ENCODE measurements at places on chromosomes 12 and 14.

DNA sequence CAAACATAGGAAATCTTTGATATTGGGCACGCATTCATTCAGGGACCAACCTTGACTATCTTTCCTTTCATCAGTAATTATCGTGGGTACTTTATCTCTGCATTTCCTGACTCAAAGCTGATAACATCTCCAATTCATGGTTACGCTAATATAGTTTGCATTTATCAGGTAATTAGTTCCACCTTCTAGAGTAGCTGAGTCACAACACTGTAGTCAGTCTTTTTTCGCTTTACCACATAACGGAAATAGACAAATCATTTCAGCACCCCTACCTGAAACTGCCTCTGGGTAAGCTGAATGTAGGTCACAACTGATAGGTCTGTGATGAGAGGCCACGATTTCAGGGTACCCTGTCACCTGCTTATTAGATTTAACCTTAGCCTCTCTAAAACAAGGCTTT lies 36.7 kb upstream of the IL22 start:
- no peak for DNase-seq

- no peak for DNase-seq
Measured at GRCh38 chr14:69055125-69055524, 76.0 kb upstream of the ACTN1 start.

- no peak for DNase-seq
Measured at GRCh38 chr14:96567289-96567899, 65.2 kb downstream of the PAPOLA start.

GRCh38 chr12:77601069-77601468 lies 229.6 kb upstream of the NAV3 start:
- no peak for DNase-seq

- DNase-seq = peak; percentile 24
Measured at GRCh38 chr14:65927931-65928356, 515.4 kb downstream of the FUT8 start.

DNA sequence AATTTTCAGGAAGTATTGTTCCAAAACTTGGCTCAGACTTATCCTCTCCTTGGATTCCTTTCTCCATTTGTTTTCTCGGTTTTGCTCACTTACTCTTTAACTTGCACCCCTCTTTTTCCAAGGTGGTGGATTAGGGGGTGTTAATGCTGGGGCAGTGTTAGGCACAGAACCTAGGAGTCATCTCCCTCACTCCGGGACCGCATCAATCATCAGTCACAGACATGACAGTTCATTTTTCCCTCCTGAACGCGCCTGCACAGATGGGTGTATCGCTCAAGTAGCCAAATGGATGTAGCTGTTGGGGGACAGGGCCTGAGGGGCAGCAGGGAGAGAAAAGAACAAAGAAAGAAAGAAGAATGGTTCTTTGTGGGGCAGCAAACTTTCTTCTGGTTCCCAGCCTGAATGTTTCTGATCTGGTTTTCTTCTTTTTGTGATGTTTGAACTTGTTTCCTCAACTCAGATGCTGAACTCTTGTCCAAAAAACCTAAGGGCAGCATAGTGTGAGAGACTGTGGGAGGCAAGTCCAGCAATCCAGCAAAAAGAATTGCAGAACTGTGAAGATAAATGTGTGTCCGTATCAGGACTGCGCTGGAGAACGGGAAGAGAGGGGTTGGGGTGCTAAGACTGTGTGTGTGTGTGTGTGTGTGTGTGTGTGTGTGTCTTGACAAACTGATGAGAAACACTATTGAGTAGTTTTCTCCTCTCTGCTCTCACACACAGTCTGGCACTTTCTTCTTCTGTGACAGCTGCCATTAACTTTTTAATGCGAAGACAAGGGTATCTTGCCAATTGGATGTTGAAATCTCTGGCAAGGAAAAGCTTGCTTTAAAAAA lies 131.1 kb downstream of the FBXL14 start:
- no peak for DNase-seq

DNA sequence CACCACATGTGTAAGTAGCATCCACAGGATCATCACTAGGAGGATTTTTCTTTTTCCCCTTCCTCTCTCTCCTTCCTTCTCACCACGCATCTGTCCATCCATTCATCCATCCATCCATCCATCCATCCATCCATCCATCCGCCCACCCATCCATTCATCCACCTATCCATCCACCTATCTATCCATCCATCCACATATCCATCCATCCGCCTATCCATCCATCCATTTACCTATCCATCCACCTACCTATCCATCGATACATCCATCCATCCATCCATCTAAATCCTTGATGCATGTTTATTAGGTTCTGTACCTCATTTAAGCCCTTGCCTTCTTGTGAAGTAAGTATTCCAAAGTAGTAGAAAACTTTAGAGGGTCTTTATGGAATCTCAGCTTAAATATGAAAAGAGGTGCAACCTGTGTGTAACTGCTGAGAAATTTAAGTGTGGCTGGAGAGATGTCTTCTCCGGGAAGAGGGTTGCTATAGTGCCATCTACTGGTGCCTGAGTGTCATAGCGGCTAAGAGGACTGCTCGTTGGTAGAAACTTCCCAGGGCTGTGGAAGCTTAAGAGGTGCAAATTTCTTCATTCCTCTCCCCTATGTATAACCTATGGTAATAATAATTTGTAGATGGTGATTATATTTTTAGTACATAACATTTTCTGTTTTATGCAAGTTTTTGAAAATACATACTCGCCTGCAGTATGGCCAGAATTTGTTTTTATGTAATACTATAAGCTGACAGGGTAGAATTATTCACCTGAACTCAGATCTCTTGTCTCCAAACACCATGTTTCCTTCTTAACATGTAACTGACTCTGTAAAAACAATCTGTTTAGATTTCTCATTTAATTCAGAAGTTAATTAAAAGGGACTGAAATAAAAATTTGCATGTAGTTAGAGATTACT lies 46.0 kb downstream of the MYO1H start:
- DNase-seq = peak; percentile 10

DNA sequence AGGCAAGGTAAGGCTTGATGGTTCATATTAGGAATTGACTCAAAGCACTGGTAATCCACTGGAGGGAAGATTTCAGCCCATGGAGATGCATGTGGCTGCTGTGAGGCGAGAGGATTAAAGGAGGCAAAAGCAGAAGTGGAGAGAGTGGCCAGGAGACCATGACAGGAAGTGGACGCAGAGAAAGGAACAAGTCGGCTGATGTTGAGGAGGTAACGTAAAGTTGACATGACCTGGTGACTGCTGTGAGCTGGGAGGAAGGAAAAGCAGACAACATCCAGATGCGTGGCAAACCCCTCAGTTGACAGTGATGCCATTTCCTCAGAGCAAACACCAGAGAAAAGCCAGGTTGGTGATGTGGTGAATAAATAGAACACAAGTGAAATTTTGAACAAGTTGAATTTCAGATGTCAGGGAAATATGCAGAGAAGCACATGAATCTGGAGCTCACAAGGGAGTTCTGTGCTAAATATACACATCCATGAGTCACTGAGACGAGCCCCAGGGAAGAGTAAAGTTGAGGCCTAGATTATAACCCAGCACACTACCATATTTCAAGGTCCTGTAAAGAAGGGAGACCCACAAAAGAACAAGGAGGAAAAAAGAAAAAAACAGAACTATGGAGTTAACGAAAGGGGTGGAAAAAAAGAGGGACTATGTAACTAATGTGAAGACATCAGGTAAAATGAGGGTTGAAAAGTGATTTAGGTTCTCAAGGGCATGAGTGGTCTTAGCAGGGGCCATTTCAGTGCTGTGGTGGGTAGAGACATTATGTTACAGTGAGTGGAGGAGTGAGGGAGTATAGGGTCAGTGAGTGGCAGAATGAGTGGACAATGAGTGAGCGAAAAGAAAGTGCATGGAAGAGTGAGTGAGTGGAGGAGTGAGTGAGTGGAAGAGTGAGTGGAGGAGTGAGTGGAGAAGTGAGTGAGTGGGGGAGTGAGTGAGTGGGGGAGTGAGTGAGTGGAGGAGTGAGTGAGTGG lies 61.6 kb upstream of the GZMB start:
- no peak for DNase-seq

DNA sequence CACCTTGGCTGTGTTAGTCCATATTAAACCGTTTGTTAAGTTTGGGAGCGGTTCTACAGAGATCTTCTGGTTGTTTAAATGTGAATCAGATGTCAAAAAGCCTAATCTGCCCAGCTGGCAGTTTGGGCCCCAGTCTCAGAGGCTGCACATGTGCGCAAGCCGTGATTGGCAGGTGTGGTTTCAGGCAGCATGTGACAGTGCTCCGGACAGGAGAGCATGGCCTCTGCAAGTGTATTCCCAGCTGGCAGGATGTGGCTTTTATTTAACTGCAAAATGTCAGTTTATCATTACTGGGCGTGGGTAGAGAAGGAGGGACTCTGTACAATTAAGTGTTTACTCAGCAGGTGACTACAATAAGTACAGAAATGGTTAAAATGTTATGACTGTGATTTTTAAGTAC lies 77.5 kb downstream of the PELI2 start:
- no peak for DNase-seq

GRCh38 chr14:22489244-22489545 lies 99.8 kb downstream of the DAD1 start:
- DNase-seq = no peak

GRCh38 chr14:73809391-73809790 lies 42.2 kb upstream of the PTGR2 start:
- DNase-seq = no peak
